NCI-H187 treated with DMSO at 0.1 percent for 48 hours (cell line): ENCODE measurements at places on chromosomes 1 and 21.
A peak's percentile ranks its signal among the peaks of the same experiment; 100 is the strongest.

- no peak for DNase-seq
Observed at GRCh38 chr1:41648230-41648629, 163.7 kb upstream of the EDN2 start.

DNA sequence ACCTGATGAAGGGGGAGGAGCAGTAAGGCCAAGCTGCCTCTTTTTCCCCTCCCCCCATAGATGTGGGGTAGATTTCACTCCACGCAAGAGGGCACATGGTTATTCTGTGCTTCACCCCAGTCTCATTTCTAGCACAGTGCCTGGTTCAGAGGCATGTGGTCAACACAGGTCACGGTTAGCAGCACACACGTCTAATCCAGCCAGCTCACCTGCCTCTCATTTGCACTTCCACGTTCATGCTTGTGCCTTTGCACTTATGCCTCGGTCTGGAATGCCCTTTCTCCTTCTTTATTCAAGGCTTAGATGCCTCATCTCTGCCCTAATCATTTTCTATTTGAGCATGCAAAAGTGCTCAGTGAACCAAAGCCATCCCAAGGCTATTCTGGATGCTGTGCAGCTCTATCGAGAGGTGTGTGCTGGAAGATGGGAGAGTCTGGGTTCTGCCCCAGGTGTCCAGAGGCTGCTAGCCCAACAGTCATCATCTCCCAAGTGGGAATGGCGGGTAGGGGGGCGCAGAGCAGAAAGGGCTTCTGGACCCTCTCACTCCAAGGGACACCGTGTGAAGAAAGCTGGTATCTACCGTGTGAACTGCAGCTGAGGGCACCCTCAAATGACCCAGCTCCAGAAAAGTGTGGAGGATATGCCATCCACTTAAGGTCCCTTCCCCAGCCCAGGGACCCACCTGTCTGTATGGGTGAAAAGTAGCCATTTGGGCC, 2.1 kb upstream of the A3GALT2 start:
- no peak for DNase-seq

GRCh38 chr1:156926175-156926574, 5.7 kb downstream of the LRRC71 start:
- peak; percentile 95 for DNase-seq

DNA sequence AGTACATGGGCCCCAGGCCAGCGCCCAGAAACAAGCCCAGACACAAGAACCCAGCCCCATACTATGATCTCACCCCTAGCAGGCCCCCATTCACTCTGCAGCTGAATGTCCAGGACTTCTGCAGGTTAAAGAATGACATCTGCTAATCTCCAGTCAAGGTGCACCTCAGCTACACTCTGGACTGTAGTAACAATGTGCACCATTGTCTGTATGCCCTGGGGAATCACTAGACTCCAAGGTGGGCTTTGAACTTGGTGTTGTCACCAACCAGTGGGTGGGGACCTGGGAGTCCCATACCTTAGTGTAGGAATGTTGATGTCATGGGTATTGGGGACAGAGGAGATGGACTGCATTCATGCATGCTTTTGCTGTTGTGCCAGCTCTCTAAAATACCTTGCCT, 10.3 kb downstream of the KCNE1 start:
- no peak for DNase-seq
